ENCODE measurements at places on chromosomes 7 and 10.

- no peak for DNase-seq
These were observed 696 bp downstream of the MALSU1 start for GRCh38 chr7:23299770-23300300.

- no peak for DNase-seq
These were observed 445.2 kb downstream of the KCNMA1 start for GRCh38 chr10:77192402-77192801.

- no peak for DNase-seq
These were observed 22.4 kb upstream of the C1QL3 start for GRCh38 chr10:16544099-16544498.

DNA sequence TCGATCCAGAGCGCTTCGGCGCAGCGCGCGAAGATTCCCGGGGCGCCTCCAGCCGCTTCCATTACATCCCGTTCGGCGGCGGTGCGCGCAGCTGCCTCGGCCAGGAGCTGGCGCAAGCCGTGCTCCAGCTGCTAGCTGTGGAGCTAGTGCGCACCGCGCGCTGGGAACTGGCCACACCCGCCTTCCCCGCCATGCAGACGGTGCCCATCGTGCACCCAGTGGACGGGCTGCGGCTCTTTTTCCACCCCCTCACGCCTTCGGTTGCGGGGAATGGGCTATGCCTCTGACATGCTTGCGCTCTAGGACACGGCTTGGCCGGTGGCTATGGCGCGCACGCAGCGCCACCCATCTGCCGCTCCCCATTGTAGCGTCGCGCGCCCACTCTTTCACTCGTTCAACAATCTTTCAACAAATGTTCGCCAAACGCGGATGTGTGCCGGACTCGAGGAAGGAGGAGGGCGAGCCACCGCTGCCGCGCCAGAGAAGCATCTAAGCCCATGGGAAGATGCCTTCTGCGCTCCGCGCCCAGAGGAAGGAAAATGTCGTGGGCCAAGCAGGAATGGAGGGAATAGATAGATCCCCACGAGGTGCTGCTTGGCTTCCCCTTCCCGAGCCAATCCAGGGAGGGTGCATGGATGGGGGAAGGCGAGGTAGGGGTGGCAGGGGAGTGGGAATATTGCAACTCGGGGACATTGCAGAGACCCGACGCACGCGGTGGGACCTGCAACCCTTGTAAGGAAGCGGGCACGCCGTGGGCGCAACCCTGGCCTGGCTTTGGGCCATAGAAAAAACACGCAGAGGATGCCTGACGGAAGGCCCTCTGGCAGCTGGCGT, 5.1 kb upstream of the CYP26A1 start:
- DNase-seq = no peak

GRCh38 chr7:88306590-88307048, at the start of gene STEAP4:
STEAP4 (minus strand) TSS chr7:88306894; CDS start chr7:88284269, 22,625 bp downstream.
- no peak for DNase-seq

GRCh38 chr10:48744587-48744986, 59.9 kb downstream of the WDFY4 start:
- DNase-seq = no peak
